Upper lobe of left lung (tissue), 6 donors: ENCODE measurements at places on chromosomes 12 and 14. TPM values are rescaled to one million over a fixed set of nuclear protein-coding genes. Genes with fewer than 3 reads are reported as not detected.

GRCh38 chr14:31243860-31244259 is 36.3 kb upstream of the HECTD1 start:
- DNase-seq, result no peak

- DNase-seq, result no peak
Measured at GRCh38 chr12:125949471-125949870, 884.2 kb downstream of the AACS start.

DNA sequence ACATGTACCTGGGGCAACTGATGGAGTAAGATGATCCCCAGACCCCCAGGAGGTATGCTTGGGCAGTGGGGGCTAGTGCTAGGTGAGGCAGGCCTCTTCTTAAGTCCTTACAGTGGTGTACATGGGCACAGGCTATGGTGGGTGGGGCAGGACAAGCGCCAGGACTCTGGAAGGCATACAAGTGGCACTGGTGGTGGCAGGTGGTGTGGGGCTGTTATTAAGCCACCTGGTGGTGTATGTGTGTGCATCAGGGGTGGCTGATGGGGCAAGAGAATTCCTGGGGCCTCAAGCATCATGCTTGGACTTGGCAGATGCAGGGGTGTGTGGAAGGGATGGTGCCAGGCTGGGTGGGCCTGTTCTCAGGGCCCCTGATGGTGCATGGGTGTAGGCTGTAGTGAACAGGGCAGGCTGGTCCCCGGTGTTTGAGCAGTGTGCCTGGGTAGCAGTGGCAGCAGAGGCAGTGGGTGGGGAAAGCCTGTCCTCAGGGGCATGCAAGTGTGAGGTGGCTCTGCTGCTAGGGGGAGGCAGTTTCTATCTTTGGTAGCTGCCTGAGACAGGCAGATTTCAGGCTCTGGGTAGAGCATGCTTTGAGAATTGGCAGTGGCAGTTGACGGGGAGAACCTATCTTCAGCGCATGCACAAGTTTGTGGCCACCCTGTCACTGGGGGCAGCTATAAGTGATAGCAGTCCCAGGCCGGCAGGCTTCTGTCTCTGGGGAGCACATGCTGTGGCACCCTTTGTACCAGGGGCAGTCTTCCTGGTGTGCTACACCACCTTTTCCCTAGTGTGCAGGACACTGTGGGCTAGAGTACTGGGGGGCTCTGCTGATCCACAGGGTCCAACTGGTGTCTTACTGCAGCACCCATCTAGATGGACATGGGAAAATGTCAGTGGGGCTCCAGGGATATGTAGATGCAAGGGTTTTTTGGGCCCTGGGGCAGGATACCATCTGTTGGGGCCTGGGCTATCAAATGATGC is 52.6 kb upstream of the ABCD2 start:
- peak; percentile 10 for DNase-seq

DNA sequence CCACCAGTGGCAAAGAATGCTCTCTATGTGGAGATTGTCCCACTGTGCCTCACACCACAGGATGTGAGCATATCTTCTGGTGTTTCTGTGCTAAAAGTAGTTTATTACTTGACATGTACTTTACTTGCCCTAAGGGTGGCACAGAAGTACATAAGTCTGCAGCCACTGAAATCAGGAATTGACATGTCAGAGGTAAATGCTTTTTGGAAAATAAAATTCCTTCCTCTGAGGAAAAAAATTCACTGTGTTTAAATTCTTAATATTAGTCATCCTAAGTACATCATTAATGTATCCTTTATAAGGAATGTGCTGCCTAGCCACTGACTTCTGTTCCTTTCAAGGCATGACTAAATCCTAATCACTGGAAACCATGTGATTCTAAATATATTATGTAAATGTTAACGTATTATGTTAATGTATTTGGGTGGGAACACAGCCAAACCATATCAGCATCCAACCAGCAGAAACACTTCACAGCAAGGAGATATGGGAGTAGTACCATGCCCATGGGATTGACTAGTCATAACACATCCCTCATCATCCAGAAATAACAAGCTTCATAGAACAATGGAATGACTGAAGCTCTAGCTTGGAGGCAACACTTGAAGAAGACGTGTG is 239.7 kb upstream of the PPFIA2 start:
- DNase-seq, result no peak

Gene NOP9
- 24.3 TPM for total RNA-seq
